ENCODE measurements at places on chromosomes 5 and 9. TPM values are rescaled to one million over a fixed set of nuclear protein-coding genes. Genes with fewer than 3 reads are reported as not detected.
A peak's percentile ranks its signal among the peaks of the same experiment; 100 is the strongest.

GRCh38 chr5:141784529-141784928 is 93.7 kb downstream of the PCDH1 start:
- no peak for DNase-seq

DNA sequence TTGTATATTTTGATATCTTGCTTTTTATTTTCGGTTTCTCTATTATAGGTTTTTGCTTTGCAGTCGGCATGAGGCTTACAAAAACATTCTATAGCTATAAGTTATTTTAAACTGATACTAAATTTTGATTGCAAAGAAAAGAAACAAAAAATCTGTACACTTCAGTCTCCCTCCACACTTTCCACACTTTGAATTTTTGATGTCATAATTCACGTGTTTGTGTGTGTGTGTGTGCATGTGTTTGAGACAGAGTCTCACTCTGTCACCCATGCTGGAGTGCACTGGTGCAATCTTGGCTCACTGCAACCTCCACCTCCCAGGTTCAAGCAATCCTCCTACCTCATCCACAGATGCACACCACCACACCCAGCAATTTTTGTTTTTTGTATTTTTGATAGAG is 124.9 kb downstream of the MRPS30 start:
- DNase-seq, result no peak

GRCh38 chr5:169873642-169874041 is 106.7 kb downstream of the INSYN2B start:
- DNase-seq, result peak; percentile 3

Gene INSL4
- total RNA-seq, result not detected

Data from H7 (cell line).